Thyroid gland (tissue), 4 donors: ENCODE measurements at places on chromosomes 12 and 14. TPM values are rescaled to one million over a fixed set of nuclear protein-coding genes. Genes with fewer than 3 reads are reported as not detected.

Gene EGLN3
- total RNA-seq: 9.0 TPM

GRCh38 chr12:66803930-66804329 lies 125.1 kb upstream of the GRIP1 start:
- peak; percentile 23 for DNase-seq
- H3K27me3 ChIP-seq: no peaks in the 10 kb centered on the region
- no peak overlapping the region for H3K27ac ChIP-seq

Gene TAS2R10
- total RNA-seq: 1.6 TPM

DNA sequence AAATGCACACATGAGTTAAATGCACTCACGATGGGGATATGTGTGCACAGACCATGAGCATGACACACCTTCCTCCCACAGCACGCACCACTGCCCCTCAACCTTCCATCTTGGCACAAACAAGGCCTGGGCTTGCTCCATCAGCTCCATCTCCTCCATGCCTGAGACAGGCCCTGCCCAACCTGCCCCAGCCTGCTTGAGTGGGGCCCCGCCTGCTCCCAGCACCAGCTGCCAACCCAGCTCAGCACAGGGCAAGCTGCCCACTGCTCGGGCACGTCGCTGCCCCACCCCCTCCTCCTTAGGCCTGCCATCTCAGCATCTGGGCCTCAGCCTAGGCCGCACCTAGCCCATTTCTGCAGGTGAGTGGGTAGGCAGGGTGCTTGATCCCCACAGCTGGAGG lies 27.6 kb upstream of the KRT78 start:
- H3K36me3 ChIP-seq: no peaks in the 10 kb centered on the region
- H3K27me3 ChIP-seq: no peaks in the 10 kb centered on the region
- no peak overlapping the region for H3K4me3 ChIP-seq
- DNase-seq: peak; percentile 99
- peak overlapping the region; percentile 80 for H3K27ac ChIP-seq
- H3K4me1 ChIP-seq: peaks cover 36% of the 10 kb centered on the region

Gene DPF3
- total RNA-seq: 0.27 TPM

Gene EIF2S3B
- 0.45 TPM for total RNA-seq

DNA sequence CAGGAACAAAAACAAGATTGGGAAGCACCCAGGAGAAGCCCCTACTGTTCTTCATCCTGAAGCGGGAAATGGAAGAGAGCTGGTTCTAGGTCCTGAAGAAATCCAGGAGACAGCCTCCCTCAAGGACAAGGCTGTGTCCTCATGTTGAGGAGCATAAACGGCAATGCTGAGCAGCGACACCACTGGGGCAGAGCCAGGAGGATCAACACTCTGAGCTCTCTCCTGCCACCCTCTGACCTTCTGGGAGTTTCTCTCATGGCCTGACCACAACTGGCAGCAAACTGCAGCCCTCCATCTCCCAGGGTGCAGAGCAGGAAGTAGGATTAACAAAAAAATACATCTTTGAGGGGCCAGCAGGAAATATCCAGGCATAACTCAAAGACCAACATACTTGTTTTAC lies 1292.2 kb upstream of the TMEM132C start:
- no peaks in the 10 kb centered on the region for H3K27me3 ChIP-seq
- H3K4me1 ChIP-seq: no peaks in the 10 kb centered on the region
- no peak overlapping the region for H3K27ac ChIP-seq
- H3K4me3 ChIP-seq: no peak overlapping the region

DNA sequence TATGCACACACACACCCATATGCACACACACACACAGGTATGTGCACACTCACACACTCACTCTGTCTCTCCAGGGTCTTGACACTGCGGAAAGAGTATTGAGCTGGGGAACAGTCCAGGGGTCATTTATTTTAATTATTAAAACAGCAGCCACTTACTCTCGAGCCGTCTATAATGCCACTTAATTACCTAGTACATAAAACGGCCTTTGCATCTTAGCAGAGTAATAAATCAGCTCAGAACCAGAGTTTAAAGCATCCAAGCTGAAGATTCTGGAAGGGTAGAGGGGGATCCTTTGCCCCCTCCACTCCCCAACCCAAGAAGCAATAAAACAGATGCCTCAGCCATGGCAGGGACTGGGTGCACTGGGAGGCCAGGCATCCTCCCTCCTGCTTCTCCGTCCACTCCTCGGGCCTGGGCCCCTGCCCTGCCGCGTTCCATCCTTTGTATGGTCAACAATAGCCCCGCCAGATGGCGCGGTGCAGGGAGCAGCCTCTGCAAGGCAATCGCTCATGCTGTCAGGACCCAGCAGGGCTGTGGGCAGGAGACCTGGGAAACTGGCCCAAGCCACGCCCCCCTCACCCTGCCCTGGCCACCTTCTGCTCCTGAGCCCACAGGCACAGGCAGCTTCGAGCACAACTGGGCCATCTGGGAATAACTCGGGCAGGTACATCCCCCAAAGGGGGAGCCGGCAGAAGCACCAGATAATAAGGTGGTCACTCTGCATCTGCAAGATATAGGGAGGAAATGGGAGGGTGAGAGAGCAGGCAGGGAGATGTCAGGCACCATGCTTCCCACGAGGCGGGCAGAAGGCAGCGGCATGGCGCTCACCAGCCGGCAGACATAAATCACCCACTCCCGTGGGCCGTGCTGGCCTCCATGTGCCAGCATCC lies 40.9 kb downstream of the CCDC85C start:
- peak overlapping the region; percentile 51 for H3K27ac ChIP-seq

GRCh38 chr12:4274396-4275015 lies 944 bp downstream of the CCND2 start:
- H3K36me3 ChIP-seq: no peaks in the 10 kb centered on the region
- H3K27me3 ChIP-seq: no peaks in the 10 kb centered on the region
- H3K4me1 ChIP-seq: peaks cover 41% of the 10 kb centered on the region
- peak; percentile 42 for DNase-seq
- H3K27ac ChIP-seq: peak overlapping the region; percentile 94

DNA sequence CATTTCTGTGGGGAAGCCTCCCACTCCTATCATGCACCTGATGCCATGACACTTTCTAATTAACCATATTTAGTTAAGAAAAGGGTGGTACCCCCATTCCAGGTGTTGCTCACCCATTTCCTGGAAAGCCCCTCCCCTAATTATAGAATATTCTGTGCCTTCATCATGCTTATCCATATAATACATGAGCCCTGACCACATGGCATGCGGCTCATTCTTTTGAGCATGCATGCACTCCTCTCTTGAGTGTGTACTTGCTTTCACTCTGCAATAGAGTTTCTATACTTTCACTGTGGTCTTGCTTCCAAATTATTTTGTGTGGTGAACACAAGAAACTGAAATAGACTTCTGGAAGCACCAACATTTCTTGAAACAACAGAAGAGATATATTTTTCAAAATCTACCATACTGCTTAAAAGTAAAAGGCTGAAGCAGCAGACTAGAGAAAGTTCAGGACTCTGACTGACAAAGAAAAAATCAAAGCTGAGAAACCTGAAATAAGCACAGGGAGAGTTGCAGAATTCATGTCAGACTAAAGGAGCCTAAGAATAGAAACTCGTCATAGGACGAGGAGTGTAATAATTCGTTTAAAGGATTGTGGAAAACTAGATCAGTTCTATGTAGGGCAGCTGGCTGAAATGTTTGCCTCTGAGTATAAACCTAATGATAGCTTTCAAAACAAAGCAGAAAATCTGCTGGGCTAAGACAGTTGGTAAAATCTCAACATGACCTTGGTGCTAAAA lies 144.8 kb downstream of the KITLG start:
- H3K36me3 ChIP-seq: no peaks in the 10 kb centered on the region
- no peak overlapping the region for H3K27ac ChIP-seq
- DNase-seq: no peak
- H3K27me3 ChIP-seq: no peaks in the 10 kb centered on the region
- no peak overlapping the region for H3K4me3 ChIP-seq
- no peaks in the 10 kb centered on the region for H3K4me1 ChIP-seq

Gene SART3
- total RNA-seq: 87.0 TPM

GRCh38 chr14:74720526-74720925 lies 7.6 kb downstream of the FCF1 start:
- no peak for DNase-seq
- no peaks in the 10 kb centered on the region for H3K4me1 ChIP-seq
- H3K36me3 ChIP-seq: peaks cover 43% of the 10 kb centered on the region
- H3K27ac ChIP-seq: no peak overlapping the region
- no peak overlapping the region for H3K4me3 ChIP-seq
- H3K27me3 ChIP-seq: no peaks in the 10 kb centered on the region

DNA sequence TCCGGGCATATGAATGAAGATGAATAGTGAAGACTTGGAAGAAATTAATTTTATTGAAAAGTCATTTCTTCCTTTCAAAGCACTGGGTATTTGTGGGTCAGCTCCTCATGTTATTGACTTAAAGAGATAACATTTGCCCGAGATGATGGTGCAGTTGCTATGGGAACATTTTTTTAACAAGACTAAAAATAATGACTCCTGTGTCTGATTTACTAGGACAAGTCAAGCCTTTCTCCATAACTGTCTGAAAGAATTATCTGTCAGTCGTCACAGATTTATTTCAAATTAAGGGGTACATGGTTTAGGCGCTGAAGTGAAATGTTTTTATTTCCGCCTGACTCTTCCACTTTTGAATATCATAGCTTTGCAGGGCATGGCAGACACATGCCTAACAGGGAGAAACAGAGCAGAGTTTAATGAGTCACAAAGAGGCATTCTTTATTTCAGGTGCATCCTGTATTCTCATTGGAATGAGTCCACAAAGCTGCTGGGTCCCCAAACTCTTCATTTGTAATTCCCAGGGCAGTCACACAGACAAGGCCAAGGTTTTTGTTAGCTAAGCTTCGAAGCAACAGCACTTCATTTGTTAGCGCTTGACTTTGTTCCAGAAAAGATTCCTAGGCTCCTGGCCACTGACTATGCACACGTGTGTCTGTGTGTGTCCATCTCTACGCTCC lies 4.3 kb upstream of the GPHB5 start:
- no peaks in the 10 kb centered on the region for H3K27me3 ChIP-seq
- no peak overlapping the region for H3K4me3 ChIP-seq
- H3K4me1 ChIP-seq: no peaks in the 10 kb centered on the region
- H3K36me3 ChIP-seq: no peaks in the 10 kb centered on the region
- no peak overlapping the region for H3K27ac ChIP-seq

- no peaks in the 10 kb centered on the region for H3K4me1 ChIP-seq
- no peak for DNase-seq
- H3K4me3 ChIP-seq: no peak overlapping the region
- no peaks in the 10 kb centered on the region for H3K36me3 ChIP-seq
These were observed 39.4 kb downstream of the IRAK3 start for GRCh38 chr12:66228462-66228861.

DNA sequence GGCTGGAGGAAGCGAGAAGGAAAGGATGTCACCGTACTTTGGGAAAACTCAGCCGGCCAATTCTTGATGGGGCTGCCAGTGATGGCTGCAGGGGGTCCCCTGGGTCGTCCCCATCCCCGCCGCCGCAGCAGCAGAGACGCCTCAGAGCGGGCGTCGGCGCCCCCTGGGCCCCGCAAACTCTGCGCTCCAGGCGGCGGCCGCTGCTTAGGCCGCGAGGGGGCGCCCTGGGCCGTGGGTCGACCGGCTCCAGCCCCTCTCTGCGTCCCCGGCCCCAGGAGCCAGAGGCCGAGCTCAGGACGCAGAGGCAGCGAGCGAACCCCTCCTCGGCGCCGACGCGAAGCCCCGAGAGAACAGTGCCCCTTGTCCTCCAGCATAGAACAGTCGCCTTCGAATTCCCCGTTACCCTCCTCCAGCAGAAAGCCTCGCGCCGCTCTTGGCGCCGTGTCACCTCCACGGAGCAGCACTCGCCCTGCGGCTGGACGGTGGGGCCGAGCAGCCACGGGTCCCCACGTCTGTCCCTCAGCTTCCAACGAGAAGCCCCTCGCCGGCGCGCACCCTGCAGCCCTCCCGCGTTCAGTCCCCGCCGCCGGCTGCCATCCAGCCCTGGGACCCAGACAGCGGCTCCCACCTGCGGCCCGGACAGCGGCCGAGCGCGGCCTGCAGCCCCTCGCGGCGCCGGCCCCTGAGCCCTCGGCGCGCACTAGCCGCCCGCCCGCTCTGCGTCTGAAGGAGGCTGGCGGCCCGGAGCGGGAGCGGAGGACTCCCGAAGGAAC lies 106.6 kb downstream of the PRICKLE1 start:
- no peaks in the 10 kb centered on the region for H3K27me3 ChIP-seq
- H3K4me1 ChIP-seq: peaks cover 14% of the 10 kb centered on the region
- peak overlapping the region; percentile 89 for H3K4me3 ChIP-seq
- H3K27ac ChIP-seq: peak overlapping the region; percentile 99
- peak; percentile 82 for DNase-seq

- DNase-seq: no peak
- no peak overlapping the region for H3K4me3 ChIP-seq
- H3K4me1 ChIP-seq: peaks cover 80% of the 10 kb centered on the region
- H3K27ac ChIP-seq: no peak overlapping the region
- H3K27me3 ChIP-seq: no peaks in the 10 kb centered on the region
- peaks cover 17% of the 10 kb centered on the region for H3K36me3 ChIP-seq
These were observed 38.7 kb downstream of the SH2B3 start for GRCh38 chr12:111444314-111444924.

GRCh38 chr12:11812586-11813437 lies 163.3 kb downstream of the ETV6 start:
- H3K4me1 ChIP-seq: peaks cover 40% of the 10 kb centered on the region
- no peaks in the 10 kb centered on the region for H3K36me3 ChIP-seq
- no peaks in the 10 kb centered on the region for H3K27me3 ChIP-seq
- no peak overlapping the region for H3K4me3 ChIP-seq

DNA sequence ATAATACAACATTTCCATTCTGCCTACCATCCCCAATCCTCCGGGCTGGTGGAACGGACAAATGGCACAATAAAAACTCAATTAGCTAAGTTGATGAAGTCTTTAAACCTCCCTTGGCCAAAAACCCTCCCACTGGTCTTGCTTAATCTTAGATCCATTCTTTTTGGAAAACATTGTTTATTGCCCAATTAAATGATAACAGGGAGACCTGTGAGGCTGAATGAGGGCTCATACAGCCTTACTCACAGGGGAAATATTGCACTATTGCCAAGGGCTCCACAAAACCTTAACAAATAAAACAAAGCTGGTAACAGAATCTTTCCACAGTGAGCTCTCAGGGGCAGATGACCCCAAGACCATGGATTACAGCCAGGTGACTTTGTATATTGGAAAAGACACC lies 7.8 kb upstream of the PSMC1 start:
- no peaks in the 10 kb centered on the region for H3K27me3 ChIP-seq
- H3K27ac ChIP-seq: no peak overlapping the region
- H3K4me1 ChIP-seq: no peaks in the 10 kb centered on the region
- H3K4me3 ChIP-seq: no peak overlapping the region
- H3K36me3 ChIP-seq: no peaks in the 10 kb centered on the region
- no peak for DNase-seq

Gene FAM186B
- total RNA-seq: 2.1 TPM

GRCh38 chr12:124131659-124132058 lies 158.6 kb downstream of the ZNF664 start:
- H3K4me1 ChIP-seq: no peaks in the 10 kb centered on the region
- H3K27me3 ChIP-seq: no peaks in the 10 kb centered on the region
- no peak overlapping the region for H3K4me3 ChIP-seq

- no peaks in the 10 kb centered on the region for H3K27me3 ChIP-seq
- no peaks in the 10 kb centered on the region for H3K36me3 ChIP-seq
- H3K27ac ChIP-seq: no peak overlapping the region
- H3K4me1 ChIP-seq: no peaks in the 10 kb centered on the region
These were observed 12.4 kb upstream of the ARF6 start for GRCh38 chr14:49880267-49881064.
